ENCODE measurements at places on chromosomes 12 and 14.

GRCh38 chr14:21020977-21021545 lies 3.8 kb downstream of the NDRG2 start:
- no peak for DNase-seq

DNA sequence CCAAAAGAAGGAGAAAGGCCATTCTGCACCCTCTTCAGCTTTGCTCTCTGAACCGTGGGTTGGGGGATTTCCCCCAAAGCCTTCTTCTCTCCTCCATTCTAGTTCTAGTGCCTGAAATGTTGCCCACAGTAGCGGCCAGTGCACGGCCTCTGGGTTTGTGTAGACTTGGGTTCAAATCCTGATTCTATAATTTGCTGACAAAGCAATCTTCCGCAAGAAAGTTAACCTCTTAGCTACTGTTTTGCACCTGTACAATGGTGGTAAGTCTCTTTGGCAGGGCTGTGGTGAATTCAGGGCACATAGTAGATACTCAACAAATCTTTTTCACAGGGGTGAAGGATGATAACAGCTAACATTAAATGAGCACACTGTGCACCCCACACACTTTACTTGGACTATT lies 5.8 kb upstream of the CACNA1C start:
- DNase-seq, result no peak

DNA sequence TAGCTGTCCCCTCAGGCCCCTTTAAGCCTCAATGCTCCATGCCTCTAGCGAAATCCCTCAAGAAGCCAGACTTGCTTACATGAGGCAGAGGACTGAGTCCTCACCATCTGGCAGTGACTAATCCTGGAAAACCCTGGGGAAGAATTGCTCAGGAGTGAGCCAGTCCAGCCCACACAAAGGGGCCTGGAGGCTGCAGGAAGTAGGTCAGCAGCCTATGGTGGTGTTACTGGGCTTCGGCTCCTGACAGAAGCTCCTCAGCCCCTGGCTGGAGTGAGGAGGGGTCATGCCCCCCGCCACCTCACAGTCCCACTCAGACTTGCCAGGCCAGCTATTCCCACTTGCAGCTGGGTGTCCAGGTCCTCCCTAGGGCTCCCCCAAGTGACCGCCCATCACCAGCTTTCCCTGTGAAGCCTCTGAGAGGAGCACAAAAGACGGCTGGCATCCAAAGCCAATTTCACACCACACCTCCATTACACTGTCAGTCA lies 250.5 kb downstream of the DPF3 start:
- no peak for DNase-seq

DNA sequence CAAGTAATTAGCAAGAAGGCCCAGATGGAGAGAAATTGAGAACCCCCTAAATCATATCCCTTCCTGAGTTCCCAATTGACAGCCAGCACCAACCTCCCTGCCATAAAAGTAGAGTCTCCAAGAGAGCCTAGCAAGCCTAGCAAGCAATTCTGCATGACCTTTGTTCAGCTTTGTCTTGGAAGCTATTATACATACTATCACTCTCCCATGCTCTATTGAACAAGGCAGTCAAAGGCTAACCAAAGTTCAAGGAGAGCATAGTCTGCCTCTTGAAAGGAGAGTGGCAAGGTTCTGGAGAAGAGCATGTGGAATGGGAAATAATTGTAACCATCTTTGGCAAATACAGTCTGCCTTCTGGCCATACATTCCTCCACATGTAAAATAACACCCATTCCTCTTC lies 7.8 kb downstream of the ACOT4 start:
- DNase-seq, result no peak

GRCh38 chr12:90801776-90802175 lies 153.2 kb downstream of the CCER1 start:
- DNase-seq, result no peak

- DNase-seq, result no peak
These were observed 1173.0 kb downstream of the VRK1 start for GRCh38 chr14:97970222-97970621.

DNA sequence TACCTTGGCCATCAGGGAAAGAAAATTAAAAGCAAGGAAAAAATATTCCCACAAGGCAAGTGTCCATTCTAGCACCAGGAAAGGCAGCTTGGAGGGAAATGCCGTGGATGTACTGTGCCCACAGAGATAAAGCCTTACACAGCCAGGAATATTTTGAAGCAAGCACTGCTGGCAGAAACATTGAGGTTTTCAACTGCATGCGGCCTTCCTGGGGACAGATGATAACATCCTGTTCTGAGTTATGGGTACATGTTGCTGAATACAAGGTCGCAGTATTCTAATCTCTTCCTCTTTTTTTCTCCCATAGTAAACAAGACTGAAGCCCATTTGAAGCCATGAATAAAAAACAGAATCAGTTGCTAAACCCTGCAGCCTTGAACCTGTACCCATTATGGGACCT lies 197.1 kb downstream of the BTG1 start:
- no peak for DNase-seq

DNA sequence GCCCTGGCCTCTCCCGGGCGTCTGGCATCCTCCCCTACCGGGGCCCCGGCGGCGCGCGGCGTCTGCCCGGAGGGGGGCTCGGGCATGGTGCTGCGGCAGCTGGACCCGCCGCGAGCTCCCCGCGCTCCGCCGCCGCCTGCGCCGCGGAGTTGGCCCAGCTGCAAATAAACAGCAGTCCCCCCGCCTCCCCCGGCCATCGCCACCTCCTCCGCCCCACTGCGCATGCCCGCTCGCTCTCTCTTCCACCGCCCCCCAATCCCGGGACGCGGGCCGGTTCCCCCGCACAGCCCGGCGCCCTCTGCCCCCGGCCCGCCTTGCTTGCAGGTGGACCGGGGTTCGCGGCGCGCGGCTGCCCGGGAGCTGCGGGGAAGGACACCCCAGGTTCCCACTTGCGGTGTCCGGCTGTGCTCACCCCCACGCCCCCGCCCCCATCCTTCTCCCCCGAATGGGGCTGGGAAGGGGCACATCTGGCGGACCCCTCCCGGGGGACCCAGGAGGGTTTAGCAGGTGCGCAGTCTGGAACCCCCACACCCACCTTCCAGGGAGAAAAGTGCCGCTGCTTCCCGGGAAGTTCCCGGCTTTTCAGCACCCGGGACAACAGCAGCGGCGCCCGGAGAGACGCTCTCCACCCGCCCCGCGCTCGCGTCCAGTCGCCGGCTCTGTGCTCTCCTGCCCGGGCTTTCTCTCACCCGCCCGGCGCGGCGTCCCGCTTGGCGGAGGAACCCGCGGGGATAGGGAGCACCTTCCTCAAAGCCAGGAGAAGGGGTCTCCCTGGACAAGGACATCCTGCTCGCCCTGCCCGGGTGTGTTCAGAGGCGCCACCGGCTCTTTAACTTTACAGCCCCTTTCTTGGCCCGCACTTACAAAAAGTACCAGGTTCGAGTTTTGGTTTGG lies at the start of gene TMTC1:
Gene TMTC1, minus strand, starts transcription at position 170 of the 894 bp plus-strand sequence. CDS start 191 bp downstream, outside the sequence.
- DNase-seq, result peak; percentile 16

DNA sequence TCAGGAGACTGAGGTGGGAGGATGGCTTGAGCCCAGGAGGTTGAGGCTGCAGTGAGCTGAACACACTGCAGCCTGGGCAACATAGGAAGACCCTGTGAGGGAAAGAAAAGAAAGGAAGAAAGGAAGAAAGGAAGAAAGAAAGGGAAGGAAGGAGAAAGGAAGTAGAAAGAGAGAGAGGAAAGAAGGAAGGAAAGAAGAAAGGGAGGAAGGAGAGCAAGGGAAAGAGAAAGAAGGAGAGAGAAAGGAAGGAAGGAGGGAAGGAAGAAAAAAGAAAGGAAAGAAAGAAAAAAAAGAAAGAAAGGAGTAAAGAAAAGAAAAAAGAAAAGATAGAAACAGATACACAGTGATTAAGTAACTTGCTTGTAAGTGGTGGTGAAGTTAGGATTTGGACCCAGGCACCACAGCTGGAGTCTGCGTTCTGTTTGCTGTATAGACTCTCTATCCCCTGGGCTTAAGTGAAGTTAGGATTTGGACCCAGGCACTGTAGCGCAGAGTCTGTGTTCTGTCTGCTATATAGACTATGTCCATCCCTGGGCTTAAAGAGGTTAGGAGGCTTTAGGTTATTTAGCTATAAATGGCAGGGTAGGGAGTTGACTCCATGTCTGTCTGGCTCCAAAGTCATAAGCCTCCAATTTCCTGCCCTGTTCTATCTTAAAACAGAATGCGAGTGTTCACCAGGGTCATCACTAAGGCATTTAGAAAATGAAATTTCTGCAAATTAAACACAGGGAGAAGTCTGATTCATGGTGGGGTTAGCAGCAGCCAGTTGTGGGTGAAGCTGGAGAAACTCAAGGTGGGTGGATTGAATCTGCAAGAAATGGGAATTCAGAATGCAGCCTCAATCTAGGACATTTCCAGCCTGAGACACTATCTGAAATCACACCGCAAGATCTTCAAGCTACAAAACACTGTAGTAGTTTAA lies 13.3 kb upstream of the C12orf75 start:
- DNase-seq, result no peak

Measured in activated T-cell treated with anti-CD3 and anti-CD28 coated beads, Interleukin-2, amount 50 U/mL, for 48 hours (primary cell).